Esophagus muscularis mucosa (tissue), 4 donors: ENCODE measurements at places on chromosomes 5 and 9. TPM values are rescaled to one million over a fixed set of nuclear protein-coding genes. Genes with fewer than 3 reads are reported as not detected.
A peak's percentile ranks its signal among the peaks of the same experiment; 100 is the strongest.

The LCN15 gene
- not detected for total RNA-seq

DNA sequence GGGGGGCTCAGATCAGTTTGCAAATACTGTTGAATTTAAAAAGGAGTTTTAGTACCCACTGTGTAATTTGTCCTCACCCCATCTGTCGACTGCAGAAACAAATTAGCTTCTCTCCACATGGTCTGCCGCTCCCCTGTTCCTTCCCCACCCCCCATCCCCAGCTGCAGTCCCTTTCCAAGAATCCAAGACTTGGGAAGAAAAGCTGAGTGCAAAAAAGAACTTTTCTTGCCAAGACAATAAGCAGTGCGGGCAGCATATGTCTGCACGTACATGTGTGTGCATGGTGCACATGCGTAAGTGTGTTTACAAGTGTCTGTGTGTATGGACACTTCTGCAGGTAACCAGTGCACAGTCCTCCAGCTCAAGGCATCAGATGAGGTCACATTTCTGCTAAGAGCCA lies 125.7 kb upstream of the SMIM23 start:
- no peak for DNase-seq

DNA sequence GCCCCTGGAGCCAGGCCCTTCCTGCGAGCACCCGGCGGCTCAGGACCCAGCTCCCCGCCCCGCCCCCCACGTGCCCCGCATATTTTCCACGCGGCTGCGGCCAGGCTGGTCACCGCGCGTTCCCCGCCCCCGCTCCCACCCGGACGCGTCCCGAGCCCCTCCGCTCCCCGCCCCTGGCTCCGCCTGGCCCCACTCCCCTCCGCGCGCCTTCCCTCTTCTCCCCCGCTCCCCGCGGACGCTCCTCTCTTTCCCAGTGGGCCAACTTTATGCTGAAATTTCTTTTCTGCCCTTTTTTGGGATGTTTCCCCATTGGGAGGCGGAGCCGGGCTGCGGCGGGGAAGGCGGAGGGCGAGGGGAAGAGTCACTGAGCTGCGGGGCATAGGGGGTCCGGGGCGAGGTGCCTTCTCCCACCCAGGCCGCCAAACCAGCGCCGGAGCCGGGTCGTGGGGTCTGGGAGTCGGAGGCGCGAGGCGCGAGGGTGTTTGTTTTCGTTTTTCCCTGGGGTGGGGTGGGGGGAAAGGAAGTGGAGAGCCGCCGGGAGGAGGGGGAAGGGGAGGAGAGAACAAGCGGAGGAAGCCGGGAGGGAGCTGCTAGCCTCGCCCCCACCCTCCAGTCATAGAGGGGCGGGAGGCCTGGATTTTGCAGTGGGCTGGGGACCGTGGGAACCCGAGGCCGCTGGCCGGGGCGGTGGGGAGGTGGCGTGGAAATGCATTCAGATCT lies 1.0 kb upstream of the TPM2 start:
- DNase-seq = peak; percentile 96

The DIRAS2 gene
- 0.17 TPM for total RNA-seq

GRCh38 chr5:179475208-179475751 lies 75.1 kb upstream of the RUFY1 start:
- DNase-seq = no peak

The BNC2 gene
- total RNA-seq = 138 TPM

DNA sequence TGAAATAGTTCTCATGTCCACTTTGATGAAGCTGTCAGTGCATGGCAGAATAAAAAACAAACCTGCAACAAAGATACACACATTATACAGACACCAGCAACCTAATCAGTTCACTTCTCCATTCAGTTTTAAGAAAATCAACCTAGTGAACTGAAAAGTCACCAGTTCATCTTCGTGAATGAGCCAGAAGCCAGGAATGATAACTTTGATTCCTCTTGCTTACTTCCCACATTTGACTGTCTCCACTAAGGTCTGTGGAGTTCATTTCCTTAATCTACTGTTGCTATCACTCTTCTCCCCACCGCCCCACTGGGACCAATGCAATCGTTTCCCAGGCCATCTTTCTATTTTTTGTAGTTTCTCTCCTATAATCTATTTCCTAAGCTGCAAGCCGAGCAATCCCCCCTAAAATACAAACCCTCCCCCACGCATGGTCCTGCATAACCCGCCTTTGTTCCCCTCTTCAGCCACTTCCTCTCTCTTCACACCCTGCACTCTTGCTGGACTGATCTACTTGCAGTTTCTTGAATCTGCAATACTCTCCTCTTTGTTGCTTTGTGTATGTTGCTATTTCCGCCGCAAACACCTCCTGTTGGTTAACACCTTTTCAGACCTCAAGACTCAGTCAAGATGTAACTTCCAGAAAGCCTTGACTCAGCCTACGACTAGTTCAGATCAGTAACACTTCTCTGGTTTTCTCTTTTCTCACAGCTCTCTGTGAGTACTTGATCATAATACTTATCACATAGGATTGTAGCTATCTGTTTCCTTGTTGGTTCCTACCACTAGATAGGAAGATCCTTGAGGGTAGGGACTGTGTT lies 16.6 kb downstream of the STOM start:
- DNase-seq = no peak

DNA sequence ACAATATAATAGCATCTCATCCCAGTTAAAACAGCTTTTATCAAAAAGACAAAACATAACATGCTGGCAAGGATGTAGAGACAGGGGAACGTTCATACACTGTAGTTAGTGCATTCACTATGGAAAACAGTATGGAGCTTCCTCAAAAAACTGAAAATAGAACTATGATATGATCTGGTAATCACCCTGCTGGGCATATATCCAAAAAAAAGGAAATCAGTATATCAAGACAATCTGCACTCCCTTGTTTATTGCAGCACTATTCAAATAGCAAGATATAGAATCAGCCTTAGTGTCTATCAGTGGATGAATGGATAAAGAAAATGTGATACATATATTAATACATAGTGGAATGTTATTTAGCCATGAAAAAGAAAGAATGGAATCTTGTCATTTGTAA lies 88.5 kb downstream of the PBX3 start:
- DNase-seq = no peak

DNA sequence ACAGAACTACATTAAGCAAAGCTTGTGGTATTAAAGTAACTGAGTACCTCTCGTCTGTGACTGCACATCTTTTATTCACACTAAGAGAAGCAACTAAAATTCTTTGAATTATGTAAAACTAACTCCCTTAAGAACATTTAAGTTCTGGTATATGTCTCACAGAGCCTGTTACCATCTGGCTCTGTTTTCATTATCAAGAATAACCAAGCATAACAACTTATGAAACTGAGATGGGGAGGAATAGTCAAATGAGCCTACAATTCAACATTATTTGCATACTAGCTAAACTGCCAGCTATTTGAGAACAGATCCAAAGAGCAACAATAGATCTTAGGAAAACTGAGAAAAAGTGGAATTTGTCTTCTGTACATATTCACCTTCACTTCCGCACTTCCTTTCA lies 25.3 kb upstream of the ISOC1 start:
- DNase-seq = no peak

The RXFP3 gene
- not detected for total RNA-seq

- DNase-seq = no peak
Measured at GRCh38 chr5:96909003-96909402, 26.9 kb upstream of the LNPEP start.

- no peak for DNase-seq
Measured at GRCh38 chr9:72875221-72875620, 77.6 kb downstream of the ALDH1A1 start.

DNA sequence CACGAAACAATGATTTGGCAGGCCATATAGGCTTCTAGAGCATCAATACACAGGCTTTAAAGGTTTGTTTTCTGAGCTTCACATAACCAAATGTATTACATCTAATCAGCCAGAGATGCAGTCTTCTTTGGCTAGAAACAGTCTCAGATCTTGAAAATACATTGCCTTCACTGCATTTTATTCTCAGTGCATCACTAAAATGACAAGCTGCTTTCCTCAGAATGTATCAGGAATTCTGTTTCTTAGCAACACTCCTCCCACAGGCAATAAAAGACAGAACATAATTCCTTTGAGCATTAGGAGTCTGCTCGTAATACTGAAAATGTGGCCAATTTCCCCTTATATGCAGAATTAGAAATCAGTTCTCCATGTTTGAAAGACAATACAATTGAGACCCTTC lies 36.9 kb downstream of the FEM1C start:
- DNase-seq = no peak

DNA sequence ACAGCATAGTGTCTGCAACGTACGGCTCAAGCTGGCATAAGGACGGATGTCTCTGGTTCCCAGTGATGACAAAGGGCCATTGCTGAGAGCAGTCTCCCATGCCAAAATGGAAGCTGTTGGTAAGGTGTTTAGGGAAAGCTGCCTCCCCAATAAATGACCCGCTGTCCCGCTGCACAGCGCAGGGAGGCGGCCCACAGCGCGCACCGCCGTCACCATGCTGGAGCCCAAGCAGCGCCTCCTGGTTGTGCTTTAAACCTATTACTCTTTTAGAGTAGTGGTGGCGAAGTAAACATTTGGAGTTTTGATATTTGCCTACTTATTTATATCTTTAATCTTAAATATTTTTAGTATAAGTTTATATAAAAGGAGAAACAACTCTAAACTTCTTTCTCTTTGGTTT lies 70.4 kb upstream of the C5orf63 start:
- DNase-seq = no peak

The ADAMTS16 gene
- 1.1 TPM for total RNA-seq

DNA sequence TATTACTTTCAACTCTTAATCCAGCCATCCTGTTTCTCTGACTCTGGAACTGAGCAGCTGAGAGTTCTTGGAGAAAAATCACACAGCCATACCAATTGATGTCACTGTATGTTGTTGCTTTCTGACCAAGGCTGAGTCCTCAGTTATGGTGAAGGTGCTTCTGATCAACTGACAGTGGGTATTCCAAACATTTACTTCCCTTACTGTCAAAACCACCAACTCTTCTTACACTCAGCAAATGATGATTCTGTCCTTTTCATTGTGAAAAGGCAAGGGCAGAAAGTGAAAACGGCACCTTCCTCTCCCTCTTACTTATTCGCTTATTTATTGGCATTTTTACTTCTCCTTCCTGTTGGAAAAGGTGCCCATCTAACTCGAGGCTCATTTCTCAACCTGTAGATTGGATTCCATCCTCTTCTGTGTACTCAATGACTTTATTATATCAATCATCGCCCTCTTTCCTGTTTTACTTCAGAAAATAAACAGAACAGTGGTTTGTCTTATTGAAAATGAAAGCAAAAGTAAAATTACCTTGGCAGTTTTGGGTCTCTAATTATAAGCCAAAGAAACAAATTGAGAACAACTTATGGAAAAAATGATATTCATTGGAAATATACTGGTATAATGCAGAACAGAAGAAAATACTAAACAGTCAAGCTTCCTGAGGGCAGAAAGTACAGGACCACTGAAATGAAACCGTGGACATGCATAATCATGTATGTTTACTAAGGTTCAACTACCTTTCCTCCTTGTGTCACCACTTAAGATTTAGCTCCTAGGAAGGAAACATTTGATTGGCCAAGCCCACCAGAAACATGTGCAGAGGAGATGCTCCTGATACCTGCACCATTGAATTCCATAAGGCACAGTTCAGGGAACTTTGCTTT lies 104.5 kb upstream of the CHD1 start:
- DNase-seq = no peak

The NDUFA8 gene
- 83.3 TPM for total RNA-seq

GRCh38 chr5:57816108-57816507 lies 333.5 kb upstream of the ACTBL2 start:
- DNase-seq = no peak

The ACER2 gene
- total RNA-seq = 2.8 TPM

DNA sequence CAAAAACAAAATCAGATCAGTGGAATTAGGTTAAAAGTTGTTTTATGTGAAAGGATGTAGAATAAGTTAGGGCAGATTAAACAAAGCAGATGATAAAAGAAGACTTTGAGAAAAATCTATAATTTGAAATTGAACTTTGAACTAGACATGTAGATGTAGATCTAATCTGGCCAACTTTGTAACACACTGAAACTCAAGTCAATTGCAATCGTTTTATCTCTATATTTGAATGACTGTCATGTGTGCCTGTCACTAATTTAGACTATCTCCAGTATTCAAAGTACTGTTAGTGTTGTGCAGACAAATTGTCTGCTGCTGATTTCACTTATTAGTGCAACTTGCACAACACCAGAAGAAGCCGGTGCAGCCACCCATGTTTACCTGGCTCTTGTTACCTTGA lies 39.8 kb downstream of the ACOT12 start:
- DNase-seq = no peak

DNA sequence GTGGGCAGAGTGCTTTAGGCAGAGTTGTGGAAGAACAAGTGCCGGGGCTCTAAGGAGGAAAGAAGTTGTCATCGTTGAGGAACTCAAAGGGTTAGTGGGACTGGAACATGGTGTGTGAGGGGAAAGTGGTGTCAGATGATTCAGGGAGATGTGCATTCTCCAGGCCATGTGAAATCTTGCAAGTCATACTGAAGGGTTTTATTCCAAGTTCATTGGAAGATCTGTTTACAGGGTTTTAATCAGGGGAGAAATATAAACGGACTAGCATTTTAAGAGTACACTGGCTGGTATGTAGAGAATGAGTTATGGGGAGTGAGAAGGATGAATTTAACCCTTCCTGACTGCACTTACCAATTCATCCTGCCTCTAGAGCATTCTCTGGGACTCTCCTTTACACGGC lies 49.3 kb downstream of the NR2F1 start:
- DNase-seq = no peak

The RNF208 gene
- total RNA-seq = 1.2 TPM

DNA sequence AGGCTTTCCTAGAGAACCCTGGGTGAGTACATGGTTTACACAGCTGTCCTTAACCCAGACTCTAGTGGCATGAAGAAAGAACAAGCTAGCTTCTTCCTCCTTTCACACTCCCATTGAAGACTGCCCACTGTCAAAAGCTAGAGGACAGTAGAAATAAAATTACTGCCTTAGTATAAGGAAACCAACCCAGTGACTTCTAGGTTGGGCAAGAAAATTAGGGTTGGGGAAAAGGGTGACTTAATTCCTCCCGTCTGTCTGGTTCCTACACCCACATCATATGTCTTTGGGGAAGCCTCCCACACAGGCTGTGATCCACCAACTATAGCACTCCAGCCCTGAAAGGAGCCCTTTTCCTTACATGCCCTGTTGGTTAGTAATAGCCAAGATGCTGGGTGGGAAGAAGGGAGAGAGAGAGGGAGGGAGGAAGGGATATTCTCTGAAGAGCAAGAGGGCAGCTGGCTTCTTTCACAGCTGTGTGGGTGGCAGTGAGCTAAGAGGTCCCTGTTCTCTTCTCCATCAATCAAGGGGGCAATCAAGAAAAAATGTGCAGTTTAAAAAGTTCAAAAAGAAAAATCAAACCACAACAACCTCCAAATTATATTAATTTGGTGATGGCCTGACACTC lies 21.7 kb downstream of the HBEGF start:
- DNase-seq = peak; percentile 78

DNA sequence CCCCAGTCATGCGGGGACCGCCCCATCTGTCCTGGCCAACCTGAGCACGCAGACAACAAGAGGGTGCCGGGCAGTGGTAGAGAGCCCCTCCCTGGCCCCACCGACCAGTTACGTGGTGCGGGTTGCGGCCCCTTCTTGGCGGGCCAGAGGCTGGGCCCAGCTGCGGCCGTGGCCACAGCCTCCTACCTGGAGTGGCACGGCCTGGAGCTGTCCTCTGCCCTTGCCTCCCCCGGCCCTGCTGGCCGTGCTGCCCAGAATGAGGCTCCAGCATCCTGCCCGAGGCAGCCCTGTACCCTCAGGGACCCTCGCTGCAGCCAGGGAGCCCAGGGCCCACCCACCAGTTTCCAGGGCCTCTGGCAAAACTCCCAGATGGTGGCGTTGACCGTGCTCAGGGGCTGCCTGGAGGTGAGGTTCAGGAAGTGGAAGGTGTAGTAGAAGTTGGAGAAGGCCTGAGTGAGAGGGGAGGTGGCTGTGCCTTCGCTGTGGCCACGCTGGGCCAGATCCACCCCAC lies 5.7 kb downstream of the ENTPD8 start:
- DNase-seq = no peak

GRCh38 chr9:123997665-123998277 lies 13.8 kb upstream of the LHX2 start:
- DNase-seq = no peak

The PCDHGB7 gene
- 14.2 TPM for total RNA-seq
